Stomach (tissue), 19 donors: ENCODE measurements at places on chromosomes 5 and 9. TPM values are rescaled to one million over a fixed set of nuclear protein-coding genes. Genes with fewer than 3 reads are reported as not detected.

- no peak for DNase-seq
These were observed 90.2 kb upstream of the SLC24A2 start for GRCh38 chr9:19879062-19879461.

- DNase-seq: no peak
These were observed 45.2 kb upstream of the IL6ST start for GRCh38 chr5:56039985-56040384.

- no peak for DNase-seq
These were observed 7.1 kb downstream of the ANP32B start for GRCh38 chr9:97990259-97990658.

DNA sequence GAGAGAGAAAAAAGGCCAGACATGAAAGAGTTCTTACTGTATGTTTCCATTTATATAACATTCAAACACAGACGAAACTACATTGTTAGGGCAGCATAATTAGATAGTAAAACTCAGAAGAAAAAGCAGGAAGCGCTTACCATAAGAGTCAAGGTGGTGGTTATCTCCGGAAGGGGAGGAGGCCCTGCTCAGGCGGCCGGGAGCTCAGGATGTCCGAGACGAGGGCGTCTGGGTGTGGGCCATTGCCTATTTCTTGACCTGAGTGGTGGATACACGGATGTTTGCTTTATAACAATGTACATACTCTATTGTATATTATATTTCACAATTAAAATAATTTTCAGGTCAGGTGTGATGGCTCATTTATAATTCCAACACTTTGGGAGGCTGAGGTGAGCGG lies 80.9 kb upstream of the COL5A1 start:
- no peak for DNase-seq

DNA sequence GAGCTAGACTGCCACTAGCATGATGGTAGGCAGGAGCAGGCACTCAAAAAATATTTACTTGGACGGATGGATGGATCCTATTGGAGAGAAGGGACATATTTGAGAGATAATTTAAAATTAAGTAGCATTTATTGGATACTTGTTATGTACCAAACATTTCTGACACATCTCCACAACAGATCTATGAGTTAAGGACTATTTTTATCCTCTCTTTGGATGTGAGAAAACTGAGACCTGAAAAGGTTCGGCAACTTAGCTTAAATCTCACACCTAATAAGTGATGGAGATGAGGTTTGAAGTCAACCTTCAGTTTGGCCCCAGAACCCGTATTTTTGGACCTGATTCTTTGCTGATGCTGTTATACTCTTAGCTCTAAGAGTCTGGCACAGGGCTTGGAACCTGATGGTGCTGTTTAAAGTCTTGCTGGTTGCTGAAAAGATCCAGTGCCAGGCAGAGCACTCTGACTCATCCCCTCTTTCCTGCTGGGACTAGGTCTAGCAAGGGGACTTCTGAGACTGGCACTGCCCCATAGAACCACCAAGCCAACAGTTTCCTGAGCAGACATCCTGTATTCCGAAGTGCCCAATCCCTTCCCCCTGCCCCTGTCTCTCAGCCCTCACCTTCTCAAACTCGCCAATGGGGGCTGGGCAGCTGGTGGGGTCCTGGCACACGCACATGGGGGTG lies 15.6 kb downstream of the SPARC start:
- DNase-seq: no peak

Gene ENHO
- polyA plus RNA-seq: 63.8 TPM

Gene CBY3
- polyA plus RNA-seq: not detected

Gene FOXD4L6
- not detected for polyA plus RNA-seq

Gene HTR4
- polyA plus RNA-seq: not detected
